AG08395 (cell line): ENCODE measurements at places on chromosomes 16 and 17.

GRCh38 chr17:47714773-47715396 is 18.2 kb upstream of the TBX21 start:
- DNase-seq = no peak

DNA sequence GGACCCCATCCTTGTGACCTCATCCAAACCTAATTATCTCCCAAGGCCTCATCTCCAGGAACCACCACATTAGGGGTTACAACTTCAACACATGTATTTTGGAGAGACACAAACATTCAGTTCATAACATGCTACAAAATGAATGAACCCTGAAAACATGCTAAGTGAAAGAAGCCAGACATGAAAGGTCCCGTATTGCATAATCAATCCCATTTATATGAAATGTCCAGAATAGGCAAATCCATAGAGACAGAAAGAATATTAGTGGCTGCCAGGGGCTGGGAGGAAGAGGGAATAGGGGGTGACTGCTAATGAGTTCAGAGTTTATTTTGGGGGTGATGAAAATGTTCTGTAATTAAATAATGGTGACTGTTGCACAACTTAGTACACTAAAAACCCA is 3.7 kb upstream of the IL34 start:
- DNase-seq = no peak

- DNase-seq = no peak
These were observed 83.0 kb downstream of the CMIP start for GRCh38 chr16:81527477-81528178.

- peak; percentile 77 for DNase-seq
These were observed 108.1 kb downstream of the SNX11 start for GRCh38 chr17:48215583-48216139.

DNA sequence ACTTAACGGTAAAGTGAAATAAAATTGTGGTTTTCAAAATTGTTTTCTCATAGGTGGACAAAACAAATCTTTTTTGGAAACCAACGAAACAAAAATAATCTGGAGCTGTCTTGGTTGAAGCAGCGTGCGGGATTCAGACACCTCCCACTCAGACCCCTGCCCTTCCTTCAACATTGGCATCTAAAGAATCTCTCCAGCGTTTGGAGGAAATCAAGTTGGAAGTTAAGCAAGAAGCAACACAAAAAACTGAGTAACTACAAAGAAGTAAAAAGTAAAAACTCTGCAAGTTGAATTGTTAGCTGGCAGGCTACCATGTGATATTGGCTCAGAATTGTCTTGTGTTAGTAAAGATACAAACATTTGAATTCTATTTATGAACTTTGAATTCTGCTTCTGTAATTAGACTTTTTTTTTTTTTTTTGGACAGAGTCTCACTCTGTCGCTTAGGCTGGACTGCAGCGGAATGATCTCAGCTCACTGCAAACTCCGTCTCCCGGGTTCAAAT is 361.0 kb upstream of the PMFBP1 start:
- no peak for DNase-seq

DNA sequence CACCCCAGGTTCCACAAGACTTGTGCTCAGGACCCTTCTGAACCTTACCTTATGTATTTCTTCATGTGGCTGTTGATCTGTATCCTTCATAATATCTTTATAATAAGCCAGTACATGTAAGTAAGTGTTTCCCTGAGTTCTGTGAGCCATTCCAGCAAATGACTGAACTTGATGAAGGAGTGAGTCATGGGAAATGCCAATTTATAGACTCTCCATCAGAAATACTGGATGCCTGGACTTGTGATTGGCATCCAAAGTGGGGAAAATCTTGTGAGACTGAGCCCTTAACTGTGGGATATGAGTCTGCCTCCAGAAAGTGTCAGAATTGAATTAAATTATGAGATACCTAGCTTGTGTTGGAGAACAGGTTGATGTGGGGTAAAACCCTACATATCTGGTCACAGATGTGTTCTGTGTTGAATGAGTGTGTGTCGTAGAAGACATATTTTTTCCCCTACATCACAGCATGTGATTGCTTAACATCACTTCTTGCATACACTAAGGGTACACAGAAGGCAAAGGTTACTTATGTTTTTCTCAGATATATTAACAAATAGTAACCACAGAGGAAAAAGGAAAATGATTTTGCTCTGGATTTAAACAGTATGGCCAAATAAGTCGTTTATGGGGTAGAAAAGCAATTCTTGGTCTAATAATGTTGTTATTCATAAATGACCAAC is 70.2 kb upstream of the NETO2 start:
- DNase-seq = no peak

- no peak for DNase-seq
These were observed 1.9 kb upstream of the PRRT2 start for GRCh38 chr16:29809850-29810698.

DNA sequence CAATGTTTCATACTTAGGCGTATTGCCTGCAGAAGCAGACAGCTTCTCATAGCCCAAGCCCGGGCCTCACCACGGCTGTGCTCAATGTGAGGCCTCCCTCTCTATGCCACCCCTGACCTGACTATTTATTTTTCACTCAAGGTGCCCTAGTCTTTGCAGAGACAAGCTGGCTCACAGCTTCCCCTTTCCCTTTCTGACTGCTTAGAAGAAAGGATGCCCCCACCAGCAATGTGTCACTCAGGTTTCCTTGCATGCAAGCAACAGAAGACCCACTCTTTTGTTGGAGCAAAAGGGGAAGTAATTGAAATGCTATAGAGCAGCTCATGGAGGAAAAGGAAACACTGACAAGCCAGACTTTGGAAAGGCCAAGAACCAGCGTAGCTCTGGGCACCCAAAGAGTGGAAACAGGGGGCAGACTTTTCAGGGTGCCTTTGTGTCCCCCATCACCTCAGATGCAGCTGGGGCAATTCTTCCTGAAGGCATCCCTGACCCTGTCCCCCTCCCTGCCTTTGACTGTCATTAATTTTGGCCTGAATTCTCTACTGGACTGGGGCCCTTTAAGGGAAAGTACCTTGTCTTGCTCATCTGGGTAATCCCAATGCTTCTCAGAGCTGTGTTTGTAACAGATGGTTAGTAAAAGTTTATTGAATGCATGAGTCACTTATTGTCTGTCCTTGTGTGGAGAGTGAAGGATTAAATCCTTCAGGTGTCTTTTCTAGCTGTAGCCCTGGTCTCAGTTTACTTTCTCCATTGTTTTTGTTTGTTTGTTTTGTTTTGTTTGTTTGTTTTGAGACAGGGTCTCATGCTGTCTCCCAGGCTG is 17.8 kb downstream of the RGS9 start:
- DNase-seq = peak; percentile 28

- peak; percentile 46 for DNase-seq
These were observed 23.9 kb downstream of the NLRC5 start for GRCh38 chr16:57013229-57013628.
